ENCODE measurements at places on chromosomes 3 and 15. TPM values are rescaled to one million over a fixed set of nuclear protein-coding genes. Genes with fewer than 3 reads are reported as not detected.

Gene MGA
- 39.2 TPM for total RNA-seq

Gene SEMA5B
- total RNA-seq: 2.3 TPM

Gene CLDN18
- 197 TPM for total RNA-seq

Gene RETNLB
- total RNA-seq: not detected

Gene FSTL1
- 221 TPM for total RNA-seq

Gene SPTSSB
- total RNA-seq: not detected

Gene MAGI1
- 45.8 TPM for total RNA-seq

Gene CLDN11
- 11.7 TPM for total RNA-seq

Gene RARB
- total RNA-seq: 5.8 TPM

Gene ADAMTSL3
- 26.2 TPM for total RNA-seq

Gene GPR62
- total RNA-seq: not detected

Gene SLC2A2
- not detected for total RNA-seq

Gene CIDEC
- total RNA-seq: not detected

Gene UPK1B
- total RNA-seq: 5.4 TPM

Gene ZFAND6
- total RNA-seq: 79.5 TPM

Gene NOX5
- 0.14 TPM for total RNA-seq

Gene PLAAT1
- 0.96 TPM for total RNA-seq

Gene CHRM5
- not detected for total RNA-seq

Gene GRIP2
- 0.52 TPM for total RNA-seq

Gene DPPA2
- total RNA-seq: not detected

Gene DLL4
- total RNA-seq: 22.0 TPM

Gene SUSD5
- 1.1 TPM for total RNA-seq

Gene WDR93
- total RNA-seq: not detected

Gene GOLGA8Q
- 2.3 TPM for total RNA-seq

Gene WNT5A
- 24.5 TPM for total RNA-seq

Gene MED12L
- total RNA-seq: 0.69 TPM

Gene ILDR1
- total RNA-seq: 6.9 TPM

Gene ARGFX
- not detected for total RNA-seq

Gene GABPB1
- total RNA-seq: 21.2 TPM

Gene PCOLCE2
- 23.3 TPM for total RNA-seq

Gene UNC13C
- total RNA-seq: 0.14 TPM

Gene LRRC31
- total RNA-seq: 1.7 TPM

Gene ALG1L2
- total RNA-seq: 1.5 TPM

Gene GOLGA8G
- total RNA-seq: not detected

Gene PPP2R3A
- 7.4 TPM for total RNA-seq

Gene IQCF5
- not detected for total RNA-seq

Gene ATP8B4
- 9.4 TPM for total RNA-seq

Gene CACNA2D3
- total RNA-seq: 7.3 TPM

Gene ZNF620
- 7.0 TPM for total RNA-seq

Gene WDR49
- 1.2 TPM for total RNA-seq

Gene LRRC2
- 2.9 TPM for total RNA-seq

Gene CCR2
- total RNA-seq: 17.8 TPM

Gene STRIT1
- not detected for total RNA-seq

Gene TM4SF4
- 0.49 TPM for total RNA-seq

Gene PLA2G4E
- 1.5 TPM for total RNA-seq
